ENCODE measurements at places on chromosomes 1 and 21.

GRCh38 chr1:36961062-36961615 lies 73.2 kb downstream of the GRIK3 start:
- DNase-seq: no peak

GRCh38 chr1:169894424-169895145 lies 889 bp upstream of the SCYL3 start:
- DNase-seq: no peak

DNA sequence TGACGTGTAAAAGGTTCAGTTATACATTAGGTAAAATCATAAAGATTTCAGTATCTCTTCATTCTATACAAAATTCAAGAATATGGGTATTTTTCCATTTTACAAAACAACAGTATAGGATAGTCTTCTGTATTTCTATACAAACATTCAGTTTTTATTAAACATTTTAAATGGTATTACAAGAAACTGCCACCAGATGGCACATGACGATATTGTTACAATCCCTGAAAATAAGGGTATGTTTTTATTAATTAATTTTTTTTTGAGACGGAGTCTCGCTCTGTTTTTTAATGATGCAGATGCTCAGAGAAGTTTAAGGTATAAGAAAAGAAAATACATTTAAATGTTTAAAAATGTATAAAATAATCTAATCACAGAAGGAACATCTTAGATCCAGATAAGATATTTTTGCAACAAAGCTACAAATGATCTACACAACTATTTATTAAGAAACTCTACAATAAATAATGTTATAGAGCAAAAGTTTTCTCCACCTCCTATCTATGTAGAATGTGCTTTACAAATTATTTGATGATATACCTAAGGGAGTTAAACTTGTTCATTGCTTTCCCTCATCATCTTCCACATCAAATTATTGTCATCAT lies 23.5 kb upstream of the RSBN1 start:
- DNase-seq: no peak

DNA sequence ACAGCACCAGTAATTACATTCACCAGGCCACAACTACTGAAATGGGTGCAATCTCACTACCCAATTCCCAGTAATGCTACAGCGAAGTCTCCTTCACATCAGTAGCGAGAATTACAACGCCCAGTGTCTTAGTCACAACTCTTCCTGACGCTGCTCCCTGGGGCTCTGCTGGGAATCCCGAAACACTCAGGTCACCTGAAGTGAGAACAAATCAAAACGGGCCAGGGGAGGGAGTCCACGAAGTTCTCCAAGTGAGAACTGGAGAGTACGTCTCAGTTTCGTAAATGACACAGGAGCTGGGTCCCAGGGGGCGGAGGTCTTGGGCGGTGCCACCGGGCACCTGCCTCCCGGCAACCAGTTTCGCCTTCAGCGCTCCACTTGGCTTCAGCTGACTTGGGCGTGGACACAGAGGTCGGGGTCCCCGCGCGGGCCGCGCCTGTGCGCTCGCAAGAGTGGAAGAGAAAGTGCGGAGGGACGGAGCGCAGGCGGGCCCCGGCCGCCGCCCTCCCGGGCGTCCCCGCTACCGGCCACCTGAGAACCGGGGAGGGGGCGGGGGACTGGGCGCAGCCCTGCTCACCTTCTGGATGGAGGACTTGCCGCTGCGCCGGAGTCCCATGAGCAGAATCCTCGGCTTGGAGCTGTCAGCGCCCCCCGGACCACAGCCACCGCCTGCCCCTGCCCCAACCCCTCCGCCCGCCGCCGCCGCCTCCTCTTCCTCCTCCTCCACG lies 575 bp downstream of the RRAGC start:
- peak; percentile 18 for DNase-seq

- no peak for DNase-seq
These were observed 22.0 kb downstream of the PARS2 start for GRCh38 chr1:54742282-54742681.

DNA sequence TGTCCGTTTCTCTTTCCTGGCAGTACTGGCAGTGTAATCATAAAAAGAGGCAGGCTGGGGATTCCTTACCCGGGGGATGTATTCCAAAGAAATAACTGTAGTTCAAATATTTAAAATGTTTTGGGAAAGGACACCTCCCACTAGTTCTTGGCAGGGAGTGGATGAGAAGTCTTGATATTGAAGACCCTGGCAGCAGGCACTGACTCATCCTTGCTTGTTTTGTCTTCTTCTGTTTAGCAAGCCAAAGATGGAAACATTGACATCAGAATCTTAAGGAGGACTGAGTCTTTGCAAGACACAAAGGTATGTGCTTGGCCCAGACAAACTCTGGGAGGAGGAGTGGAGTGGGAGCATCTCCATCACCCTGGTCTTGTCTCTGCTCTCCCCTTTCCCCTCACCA lies 639 bp downstream of the IL20 start:
- DNase-seq: no peak

DNA sequence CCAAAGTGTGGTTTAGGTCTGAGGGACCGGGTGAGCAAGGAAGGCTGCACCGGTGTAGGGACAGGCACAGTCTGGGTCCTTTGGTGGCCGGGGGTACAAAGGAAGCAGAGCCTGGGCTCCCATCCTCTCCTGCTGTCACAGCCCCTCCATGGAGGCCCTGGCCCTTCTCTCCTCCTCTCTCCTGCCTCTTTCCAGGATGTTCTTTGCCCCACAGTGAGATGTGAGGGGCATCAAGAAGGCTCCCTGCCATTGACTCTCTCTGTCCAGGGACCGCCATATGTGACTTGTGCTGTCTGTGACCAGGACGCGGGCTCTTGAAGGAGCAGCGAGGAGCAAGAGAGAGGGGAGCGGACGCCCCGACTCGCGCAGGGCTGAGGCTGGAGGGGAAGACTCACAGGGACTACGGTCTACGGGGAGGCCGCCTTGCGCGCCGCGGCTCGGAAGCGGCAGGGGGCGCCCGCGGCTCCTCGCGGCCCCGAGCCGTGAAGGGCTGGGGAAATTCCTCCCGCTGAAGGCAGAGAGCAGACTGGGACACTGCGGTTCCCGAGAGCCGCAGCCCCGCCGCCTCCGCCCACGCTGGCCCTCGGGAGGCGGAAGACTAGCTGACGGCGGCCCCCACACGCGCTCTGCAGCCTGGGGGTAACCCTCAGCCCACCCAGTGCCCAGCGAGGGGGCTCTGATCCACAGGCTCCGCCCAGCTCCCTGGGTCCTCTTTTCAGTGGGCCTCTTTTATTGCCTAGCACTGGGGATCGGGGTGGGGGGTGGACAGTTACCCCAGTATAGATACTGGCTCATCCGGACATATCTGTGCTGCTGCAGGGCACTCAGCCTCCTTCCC lies 40.8 kb downstream of the MAB21L3 start:
- peak; percentile 72 for DNase-seq

DNA sequence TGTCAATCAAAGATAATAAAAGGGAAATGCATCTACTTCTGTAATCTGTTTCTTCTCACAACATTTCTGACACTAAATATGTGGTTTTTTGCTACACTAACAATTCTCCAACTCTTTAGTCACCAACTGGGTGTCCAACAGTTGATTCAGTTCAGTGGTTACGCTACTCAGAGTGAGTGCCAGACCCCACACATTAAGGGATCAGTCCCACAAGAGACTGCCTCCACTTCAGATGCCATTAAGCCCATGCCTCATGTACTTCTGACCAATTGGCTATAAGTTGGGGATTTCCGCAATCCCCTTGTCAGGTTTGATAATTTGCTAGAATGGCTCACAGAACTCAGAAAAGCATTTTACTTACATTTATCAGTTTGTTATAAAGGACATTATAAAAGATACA lies 28.4 kb downstream of the RNF2 start:
- no peak for DNase-seq

- no peak for DNase-seq
These were observed 217.5 kb downstream of the LRRIQ3 start for GRCh38 chr1:73980324-73981040.

- DNase-seq: no peak
These were observed 7.9 kb downstream of the LEFTY2 start for GRCh38 chr1:225933072-225933471.

DNA sequence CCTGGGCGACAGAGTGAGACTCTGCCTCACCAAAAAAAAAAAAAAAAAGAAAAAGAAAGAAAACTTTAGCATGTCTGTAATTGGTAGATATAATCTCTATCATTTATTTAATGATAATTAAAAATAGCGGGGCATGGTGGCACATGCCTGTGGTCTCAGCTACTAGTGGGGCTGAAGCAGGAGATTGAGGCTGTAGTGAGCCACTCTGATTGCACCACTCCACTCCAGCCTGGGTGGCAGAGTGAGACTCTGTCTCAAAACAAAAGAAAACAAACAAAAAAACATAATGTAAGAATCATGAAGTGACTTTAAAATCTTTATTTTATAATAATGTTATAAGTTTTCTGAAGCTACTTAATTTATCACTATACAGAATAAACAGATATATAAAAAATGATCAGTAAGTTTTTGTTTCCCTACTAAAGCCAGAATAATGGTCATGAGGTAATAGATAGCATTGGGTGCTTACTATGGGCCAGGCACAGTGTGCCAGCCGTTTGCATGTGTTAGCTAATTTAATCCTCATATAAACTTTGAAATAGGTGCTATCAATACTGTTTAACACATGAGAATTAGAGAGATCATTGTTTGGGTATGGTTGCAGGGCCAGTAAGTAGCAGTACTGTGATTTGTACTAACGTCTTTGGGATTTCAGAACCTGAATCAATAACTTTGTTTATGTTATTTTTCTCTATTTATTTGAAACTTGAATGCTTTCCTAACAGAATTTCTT lies 23.8 kb downstream of the CLIC4 start:
- DNase-seq: no peak

DNA sequence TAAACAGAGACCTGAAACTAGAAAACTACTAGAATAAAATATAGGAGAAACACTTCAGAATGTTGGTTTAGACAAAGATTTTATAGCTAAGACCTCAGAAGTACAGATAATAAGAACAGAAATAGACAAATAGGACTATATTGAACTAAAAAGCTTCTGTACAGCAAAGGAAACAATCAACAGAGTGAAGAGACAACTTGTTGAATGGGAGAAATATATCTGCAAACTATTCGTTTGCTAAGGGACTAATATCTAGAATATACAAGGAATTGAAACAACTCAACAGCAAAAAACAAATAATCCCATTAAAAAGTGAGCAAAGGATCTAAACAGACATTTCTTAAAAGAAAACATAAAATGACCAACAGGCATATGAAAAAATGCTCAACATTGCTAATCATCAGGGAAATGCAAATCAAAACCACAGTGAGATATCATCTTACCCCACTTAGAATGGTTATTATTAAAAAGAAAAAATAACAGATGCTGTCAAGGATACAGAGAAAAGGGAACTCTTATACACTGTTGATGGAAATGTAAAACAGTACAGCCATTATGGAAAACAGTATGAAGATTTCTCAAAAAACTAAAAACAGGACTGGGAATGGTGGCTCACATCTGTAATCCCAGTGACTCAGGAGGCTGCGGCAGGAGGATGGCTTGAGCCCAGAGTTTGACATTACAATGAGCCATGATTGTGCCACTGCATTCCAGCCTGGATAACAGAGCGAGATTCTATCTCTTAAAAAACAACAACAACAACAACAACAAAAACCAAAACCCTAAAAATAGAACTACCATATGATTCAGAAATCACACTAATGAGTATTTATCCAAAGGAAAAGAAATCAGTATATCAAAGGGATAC lies 37.3 kb upstream of the ZSWIM5 start:
- DNase-seq: no peak

GRCh38 chr1:27299385-27300271 lies 22.3 kb upstream of the TMEM222 start:
- DNase-seq: no peak

DNA sequence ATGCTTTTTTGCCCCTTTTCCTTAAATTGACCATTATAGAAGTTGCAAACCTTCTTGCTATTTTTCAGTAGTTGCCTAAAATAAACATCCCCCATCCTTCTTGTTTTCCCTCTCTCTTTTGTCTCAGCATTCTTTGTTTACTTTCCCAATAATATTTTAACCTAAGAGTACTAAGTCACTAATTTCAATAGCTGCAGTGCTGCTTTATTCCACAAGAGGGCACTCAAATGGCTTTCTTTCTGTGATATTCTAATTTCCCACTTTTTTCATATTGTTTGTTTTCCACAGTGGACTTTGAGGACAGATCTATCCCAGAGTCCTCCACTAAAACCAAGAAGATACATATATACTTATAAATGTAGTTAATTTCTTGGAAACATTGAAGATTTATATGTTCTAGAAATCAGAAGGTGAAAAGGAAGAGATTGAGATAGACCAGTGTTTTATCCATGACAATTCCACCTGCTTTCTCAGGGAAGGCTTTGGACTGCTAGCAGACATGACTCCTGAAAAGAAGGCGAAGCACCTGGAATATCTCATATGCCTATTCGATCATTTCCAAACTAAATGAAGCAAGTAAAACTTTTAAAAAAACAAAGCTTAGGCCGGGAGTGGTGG lies 104.8 kb upstream of the GRIK1 start:
- no peak for DNase-seq

GRCh38 chr21:34243562-34243961 lies 120.2 kb upstream of the KCNE2 start:
- peak; percentile 14 for DNase-seq

GRCh38 chr21:36214561-36214960 lies 57.9 kb downstream of the DOP1B start:
- no peak for DNase-seq

- DNase-seq: no peak
These were observed 25.4 kb upstream of the KIAA0040 start for GRCh38 chr1:175217721-175218531.

- DNase-seq: no peak
These were observed 817.9 kb downstream of the PLA2G4A start for GRCh38 chr1:187646536-187647107.

DNA sequence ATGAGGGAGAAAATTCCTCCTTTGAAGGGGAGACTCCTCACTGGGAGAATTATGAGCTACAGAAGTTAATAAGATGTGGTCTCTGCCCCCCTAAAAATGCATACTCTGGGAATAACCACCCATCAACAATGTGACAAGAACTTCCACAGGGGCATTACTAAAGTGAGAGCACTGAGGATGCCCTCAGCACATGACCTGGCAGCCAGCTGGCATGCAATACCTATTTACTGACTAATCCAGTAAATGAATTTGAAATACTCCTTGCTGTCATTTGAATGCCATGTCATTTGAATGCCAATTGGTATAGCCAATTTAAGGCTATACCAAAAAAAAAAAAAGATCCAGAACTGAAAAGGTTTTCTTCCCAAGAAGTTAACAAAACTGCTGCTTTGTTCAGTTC lies 30.8 kb downstream of the PLPP3 start:
- no peak for DNase-seq

GRCh38 chr1:22447621-22448111 lies 4.0 kb upstream of the ZBTB40 start:
- DNase-seq: no peak

- DNase-seq: no peak
These were observed 94.7 kb downstream of the CCDC185 start for GRCh38 chr1:223487887-223488259.

DNA sequence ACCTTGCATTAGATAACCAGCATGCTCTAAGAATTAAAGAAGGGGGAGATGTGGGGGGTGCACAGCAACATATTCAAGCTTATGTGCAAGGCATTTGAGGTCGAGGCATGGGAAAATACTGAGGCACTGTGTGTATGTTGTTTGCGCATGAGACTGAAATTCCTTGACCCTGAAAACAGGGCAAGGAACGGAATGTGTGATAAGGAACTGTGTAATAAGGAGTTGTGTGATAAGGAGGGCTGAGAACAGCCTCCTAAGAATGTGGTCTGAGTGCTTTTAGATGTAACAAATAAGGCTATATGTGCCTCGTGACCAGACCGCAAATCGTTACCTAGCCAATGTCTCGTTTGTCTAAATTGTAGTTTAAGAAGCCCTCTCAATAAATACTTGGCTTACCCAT lies 26.5 kb upstream of the ITLN1 start:
- DNase-seq: no peak
